ENCODE measurements at places on chromosomes 2 and 18.

GRCh38 chr2:30310371-30310770 is 79.0 kb downstream of the LBH start:
- no peak for DNase-seq

DNA sequence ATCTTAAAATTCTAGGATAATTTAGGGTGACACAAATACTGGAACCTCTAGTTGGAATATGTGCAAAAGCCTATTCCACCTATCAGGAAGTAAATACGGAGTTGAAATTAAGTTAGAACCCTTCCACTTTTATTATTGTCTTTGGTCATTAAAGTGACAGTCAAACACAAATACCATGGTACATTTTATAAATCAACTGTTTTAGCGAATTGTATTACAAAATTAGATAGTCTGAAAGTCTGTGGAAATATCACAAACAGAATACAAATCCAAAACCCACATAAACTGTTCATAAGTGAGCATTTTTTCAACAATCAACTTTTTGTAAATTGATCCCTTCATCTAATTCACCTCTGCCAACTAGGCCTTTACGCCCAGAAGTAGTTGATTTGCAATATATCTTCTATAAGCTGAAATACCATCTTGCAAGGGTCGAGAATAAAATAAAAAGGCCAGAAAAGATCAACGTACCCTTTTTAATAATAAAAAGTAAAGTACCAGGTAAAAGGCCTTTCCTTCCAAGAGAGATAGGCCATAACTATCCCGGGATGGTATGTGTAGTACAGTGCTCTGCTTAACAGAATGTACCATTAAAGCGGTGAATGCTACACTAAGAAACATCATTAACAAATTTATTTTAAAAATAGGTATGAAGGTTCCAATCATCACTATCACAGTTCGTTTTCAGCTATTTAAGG is 1.3 kb downstream of the USP34 start:
- DNase-seq: no peak

DNA sequence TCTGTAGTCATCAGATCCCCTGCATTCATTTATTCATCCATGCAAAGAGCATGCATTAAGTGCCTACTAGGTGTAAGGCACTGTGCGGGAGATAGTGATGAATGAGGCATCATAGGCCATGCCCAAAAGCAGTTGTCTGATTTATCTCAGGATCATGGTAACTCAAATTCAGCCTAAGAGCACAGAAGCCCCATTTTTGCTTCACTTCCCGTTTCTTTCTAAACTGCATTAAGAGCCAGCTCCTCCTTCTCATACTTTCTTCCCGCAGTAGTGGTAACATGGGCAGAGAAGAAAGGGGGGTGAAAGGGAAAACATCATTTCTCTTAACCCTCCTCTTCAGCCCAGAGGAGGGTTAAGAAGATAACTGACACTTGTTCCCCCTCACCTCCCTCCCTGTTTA is 2.9 kb downstream of the GPR45 start:
- no peak for DNase-seq

GRCh38 chr18:5463390-5463789 is 80.4 kb downstream of the EPB41L3 start:
- no peak for DNase-seq

DNA sequence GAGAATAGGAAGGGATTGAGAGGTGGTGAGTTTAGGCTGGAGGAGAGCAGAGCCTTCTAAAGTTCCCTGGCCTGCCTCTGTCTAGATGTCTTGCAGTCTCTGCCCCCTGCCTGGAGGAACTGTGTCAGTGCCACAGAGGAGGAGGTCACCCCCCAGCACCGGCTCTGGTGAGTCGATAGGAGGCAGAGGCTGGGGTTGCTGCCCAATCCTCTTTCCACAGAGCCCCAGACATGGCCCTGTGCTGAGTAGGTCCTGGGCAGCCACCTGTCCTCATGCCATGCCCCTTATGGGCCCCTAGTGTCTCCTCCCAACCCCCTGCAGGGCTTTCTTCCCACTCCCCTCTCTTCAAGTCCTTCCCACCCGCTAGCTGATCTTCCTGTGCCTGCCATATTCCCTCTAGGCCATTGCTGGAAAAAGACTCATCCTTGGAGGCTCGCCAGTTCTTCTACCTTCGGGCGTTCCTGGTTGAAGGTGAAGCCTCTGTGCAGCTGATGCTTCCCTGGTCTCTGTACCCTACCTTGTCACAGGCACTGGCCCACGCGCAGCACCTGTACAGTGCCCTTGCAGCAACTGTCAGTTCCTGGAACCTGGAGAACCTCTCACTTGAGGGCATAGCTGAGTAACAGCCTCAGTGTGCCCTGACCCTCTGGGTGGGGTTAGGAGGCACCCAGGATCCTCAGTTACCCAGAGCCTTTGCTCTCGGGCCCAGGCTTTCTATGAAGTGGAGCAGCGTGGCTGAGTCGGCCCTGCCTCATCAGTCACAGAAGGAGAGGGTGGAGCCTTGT is 13.2 kb upstream of the SLC4A3 start:
- no peak for DNase-seq

- no peak for DNase-seq
Observed at GRCh38 chr2:135800513-135801460, 36.2 kb downstream of the LCT start.

GRCh38 chr18:79944746-79945117 is 6.7 kb downstream of the SLC66A2 start:
- DNase-seq: no peak

- DNase-seq: peak; percentile 84
Observed at GRCh38 chr2:8679827-8680731, 1.8 kb upstream of the ID2 start.

- no peak for DNase-seq
Observed at GRCh38 chr18:6730416-6731221, 1.1 kb downstream of the ARHGAP28 start.

DNA sequence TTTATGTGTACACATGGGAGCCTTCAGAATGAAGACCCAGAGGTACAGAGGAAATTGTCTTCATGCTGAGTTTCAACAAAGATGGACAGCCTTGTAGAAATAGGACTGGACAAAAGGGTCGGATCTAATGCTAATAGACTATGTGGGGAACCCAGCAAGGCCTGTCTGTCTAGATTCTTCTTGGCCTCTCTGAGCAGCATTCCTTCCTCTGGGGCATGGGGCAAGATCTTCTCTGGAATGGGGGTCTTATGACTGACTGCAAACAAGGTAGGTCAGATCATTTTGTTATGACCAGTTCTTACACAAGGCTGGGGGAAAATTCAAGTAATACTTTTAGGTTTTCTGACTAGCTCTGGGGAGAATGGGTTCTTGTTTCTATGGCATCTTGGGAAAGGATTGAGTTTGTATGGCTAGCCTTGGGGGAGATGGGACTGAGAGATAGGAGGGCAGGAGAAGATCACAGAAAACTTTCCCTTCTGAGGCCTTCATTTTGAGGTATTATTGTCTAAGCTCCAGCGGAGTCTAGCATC is 14.3 kb downstream of the SPATA3 start:
- no peak for DNase-seq

GRCh38 chr2:69701100-69701945 is 40.6 kb upstream of the ANXA4 start:
- DNase-seq: no peak

DNA sequence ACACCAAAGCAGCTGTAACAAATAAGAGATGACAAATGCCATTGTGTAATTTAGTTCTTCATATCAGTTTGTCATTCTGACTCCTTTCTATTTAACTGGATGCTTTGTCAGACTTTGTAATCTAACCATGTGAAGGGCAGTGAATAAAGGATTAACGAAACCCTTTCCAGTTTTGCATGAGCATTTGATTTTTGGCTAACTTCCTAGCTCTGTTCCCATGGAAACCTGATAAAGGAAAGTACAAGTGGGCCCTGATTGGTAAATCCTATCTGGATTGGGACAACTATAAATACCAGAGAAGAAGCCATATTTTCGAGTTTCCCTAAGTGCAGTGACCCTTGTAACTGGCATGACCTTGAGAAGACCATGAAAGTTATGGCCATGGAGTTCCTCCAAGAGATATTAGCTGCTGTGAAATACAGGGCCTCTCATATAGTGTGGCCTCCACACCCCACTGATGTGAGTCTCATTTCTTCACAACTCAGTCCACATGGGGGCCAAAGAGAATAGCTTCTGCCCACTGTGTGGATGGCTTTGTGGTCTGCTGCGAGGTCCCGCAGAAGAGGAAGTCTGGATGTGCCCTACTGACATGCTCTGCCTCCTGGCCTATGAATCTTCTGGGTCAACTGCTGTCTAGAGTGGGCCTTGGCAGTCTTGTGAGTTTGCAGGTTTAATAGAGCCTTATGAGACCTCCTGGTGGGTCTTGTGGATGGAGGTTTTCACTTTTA is 38.2 kb upstream of the CYP1B1 start:
- no peak for DNase-seq

- no peak for DNase-seq
Observed at GRCh38 chr2:48508461-48509124, 21.4 kb upstream of the STON1 start.

GRCh38 chr2:133414486-133415209 is 153.6 kb downstream of the NCKAP5 start:
- no peak for DNase-seq

DNA sequence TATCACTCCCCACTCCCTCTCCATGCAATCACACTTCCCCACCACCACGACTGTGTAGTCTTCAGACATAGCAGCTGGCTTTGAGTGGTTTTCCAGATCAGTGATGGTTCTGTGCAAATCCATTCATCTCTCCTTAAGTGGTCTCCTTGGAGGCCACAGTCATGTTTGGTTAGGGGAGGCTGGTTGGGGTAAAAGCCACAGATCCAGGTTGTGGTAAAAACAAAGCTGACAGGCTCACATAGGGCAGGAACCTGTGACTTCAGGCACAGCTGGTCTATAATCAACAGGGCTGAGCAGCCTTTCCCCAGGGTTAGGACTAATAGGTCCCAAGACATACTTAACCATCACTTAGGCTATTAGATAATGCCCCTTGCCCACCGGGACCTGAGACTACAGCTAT is 46.2 kb upstream of the FZD7 start:
- no peak for DNase-seq

GRCh38 chr2:69092857-69093256 is 79.9 kb downstream of the ANTXR1 start:
- DNase-seq: no peak

DNA sequence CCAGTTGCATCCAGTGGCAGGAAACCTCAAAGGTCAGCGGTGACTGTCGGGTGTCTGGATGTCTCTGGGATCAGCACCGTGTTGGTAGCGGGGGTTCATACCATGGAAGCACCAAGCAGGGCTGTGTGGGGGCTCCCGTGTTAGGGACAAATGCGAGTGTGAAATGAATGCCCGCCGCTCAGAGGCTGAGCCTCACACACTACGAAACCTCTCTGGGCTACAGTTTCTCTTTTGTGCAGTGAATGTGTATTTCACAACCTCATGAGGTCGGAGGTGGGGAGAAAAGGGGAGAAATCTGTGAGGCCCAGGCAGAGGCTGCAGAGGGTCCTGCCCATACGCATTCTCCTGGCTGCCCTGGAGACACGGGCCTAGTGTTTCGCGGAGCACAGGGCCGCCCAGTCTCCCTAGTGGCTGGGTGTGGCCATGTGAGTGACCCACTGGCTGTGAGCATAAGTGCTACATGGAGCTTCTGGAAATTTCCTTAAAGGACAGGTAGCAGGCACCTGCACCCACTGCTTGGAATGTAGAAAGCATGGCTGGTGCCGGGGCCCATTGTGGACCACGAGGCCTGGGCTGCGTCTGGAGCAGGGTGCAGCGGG is 138.0 kb upstream of the GLI2 start:
- no peak for DNase-seq

DNA sequence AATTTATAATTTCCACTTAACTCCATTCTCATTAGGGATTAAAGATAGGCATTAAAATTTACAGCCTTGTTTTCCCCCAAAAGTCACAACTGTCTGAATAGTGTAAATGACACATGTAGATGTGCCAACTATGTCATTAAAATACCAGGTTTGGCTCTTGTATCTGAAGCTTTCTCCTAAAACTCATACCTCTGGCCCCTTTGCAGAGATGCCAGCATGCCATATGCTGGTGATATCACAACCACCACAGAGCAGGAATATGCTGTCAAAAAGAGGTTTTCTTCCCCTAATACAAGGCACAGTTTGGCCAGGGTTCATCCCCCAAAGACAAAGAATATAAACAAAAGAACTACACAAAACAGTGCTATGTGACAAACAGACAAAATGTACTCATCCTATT is 65.4 kb downstream of the REV1 start:
- no peak for DNase-seq

GRCh38 chr2:24507549-24507948 is 16.5 kb downstream of the NCOA1 start:
- no peak for DNase-seq

DNA sequence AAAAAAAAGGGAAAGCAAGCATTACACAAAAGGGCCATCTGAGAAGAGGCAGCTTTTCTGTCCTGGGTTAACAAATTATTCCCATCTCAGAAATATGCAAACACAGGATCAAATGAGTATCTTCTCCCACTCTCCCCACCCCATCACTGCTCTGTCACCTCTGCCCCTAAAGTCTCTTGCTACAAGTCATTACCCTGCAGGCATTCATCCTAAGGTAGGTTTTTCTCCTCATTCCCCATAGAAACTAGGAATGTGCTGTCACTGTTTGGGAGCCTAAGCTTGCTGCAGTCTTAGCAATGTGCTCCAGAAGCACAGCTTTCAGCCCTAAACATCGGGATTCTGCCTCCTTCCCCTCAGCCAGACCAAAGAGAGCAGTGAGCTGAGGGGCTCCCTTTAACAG is 3.6 kb downstream of the LRRTM1 start:
- DNase-seq: no peak

GRCh38 chr2:20917287-20917660 is 94.4 kb upstream of the LDAH start:
- no peak for DNase-seq

- no peak for DNase-seq
Observed at GRCh38 chr2:157441072-157441454, 2.8 kb downstream of the CYTIP start.

GRCh38 chr2:85998071-85998991 is 107.4 kb downstream of the POLR1A start:
- no peak for DNase-seq

GRCh38 chr18:46727177-46727576 is 29.7 kb downstream of the ST8SIA5 start:
- DNase-seq: no peak

DNA sequence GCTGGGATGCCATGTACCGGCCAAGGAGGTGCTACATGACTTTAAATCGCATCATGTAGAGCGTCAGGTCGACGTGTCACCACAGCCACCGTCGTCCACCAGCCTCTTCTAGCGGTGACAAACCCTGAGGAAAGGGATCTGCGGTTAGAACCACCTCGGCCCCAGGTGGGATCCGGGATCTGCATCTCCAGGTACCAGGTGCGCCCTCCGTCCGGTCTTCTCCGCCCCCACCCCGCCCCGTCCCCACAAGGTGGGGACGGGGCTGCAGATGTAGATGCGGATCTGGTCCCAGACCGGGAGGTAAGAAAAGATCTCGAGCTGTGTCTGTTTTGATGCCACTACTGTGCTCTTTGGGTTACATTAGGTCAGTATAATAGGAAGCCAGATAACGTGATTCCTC is 38.4 kb downstream of the C1D start:
- no peak for DNase-seq

DNA sequence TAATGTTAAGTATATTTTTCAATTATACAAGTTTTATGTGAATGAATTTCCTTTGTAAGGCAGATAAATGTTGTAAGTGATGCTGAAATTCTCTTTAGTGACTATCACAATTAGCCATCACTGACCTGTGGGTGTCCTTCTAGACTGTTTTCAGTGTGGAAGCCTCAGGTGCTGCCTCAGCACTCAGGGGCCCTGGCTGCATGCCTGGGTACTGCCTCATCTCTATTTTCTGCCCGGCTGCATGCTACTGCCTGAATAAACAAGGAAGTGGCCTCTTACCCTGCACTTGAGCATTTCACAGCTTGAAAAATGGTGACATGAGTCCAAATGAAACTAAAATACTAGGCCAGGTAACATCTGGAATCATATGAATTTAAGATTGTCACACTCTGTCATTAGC is 787.6 kb upstream of the SALL3 start:
- DNase-seq: peak; percentile 87
